ENCODE measurements at places on chromosomes 3 and 15. TPM values are rescaled to one million over a fixed set of nuclear protein-coding genes. Genes with fewer than 3 reads are reported as not detected.

DNA sequence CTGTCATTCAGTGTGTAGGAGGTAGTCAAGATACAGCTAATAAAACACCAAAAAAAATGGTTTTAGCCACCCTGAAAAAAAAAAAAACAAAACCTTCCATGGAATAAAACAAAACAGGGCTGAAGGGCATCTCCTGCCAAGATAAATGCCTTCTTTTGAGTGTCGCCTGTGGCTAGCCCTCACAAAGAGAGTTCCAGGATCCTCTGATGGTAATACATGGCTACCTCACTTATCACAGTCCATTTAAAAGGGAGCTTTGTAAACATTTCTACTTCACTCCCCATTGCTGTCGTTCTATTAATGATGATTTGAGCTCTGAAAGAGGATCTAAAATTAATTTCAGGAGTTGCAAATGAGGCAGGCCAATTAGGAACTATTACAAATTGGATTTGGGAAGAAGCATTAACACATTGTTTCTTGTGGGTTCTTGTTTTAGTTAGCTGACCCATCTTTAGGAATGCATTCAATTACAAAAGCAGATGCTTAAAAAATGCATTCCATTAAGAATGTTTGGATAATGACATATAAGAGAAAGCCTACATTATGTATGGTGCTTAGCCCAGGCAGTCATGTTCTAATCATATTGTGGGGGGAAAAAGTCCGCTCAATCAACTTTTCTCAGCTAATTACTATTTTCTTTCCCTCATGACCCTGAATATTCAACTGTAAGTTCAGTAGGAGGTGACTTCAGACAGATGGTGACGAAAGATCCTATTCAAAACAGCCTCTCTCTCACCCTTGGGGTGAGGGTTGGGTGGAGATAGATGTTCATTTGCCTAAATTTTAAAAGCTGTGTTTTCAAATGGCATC is 255.1 kb upstream of the WNT5A start:
- DNase-seq, result no peak

DNA sequence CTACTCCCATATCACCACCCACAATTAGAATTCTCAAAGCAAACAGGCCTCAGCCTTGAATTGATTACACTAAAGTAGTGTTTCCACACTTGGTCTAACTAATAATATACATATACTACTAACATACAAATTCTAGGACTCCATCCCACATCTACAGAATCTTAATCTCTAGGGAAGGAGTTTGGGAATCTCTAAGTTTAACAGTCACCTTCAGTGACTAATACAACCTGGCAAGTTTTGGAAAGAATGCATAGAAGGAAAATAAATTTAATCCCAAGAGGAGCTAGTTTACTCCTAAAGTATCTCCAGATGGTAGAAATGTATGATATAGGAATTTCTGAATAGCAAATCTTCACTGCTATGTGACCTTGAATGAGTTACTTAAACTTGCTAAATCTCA is 9.1 kb downstream of the CLPX start:
- no peak for DNase-seq

Gene SPINK8
- not detected for total RNA-seq

- DNase-seq, result no peak
Measured at GRCh38 chr15:59532770-59533379, 78.7 kb upstream of the GCNT3 start.

GRCh38 chr15:74978503-74978902 is 16.9 kb upstream of the SCAMP5 start:
- no peak for DNase-seq

- no peak for DNase-seq
Measured at GRCh38 chr3:127216415-127217261, 23.7 kb downstream of the PRR23E start.

Gene CHAC1
- 0.81 TPM for total RNA-seq

GRCh38 chr3:112579697-112580096 is 17.9 kb downstream of the SLC35A5 start:
- no peak for DNase-seq

- DNase-seq, result no peak
Measured at GRCh38 chr3:161796780-161797179, 300.2 kb downstream of the OTOL1 start.

Gene P2RY14
- total RNA-seq, result 3.9 TPM

DNA sequence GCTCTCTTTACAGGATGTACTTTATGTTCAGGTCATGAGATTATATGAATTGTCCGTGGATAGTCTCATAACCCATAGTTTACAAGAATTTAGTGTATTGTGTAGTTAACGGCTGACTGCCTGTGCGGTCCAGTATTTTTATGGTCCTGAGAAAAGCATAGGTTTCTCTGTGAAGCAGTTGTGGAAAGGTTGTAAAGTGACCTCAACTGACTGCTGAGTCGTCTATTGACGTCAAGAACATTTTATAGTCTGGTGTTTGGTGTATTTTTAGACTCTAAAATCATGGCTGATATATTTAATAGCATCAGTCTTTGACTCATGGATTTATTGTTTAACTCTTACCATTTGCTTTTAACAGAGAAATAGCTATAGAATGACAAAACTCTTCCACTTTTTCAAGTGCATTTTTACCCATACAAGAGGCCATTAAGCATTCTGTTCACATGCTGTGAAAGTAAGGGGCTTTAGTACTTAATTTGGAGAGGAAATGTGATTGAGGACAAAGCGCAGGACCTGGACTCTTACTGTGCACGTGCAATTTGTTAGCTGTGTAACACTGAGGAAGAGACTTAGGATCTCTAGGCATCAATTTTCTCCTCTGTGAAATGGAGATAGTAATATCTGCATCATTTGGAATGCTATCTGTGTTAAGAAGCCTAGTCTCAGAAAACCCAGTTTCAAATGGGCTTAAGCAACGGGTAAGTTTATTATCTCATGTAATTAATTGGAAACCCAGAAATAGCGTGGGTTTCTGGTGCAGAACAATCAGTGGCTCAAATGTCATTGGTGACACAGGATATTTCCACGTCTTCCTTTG is 240.8 kb downstream of the NFKBIZ start:
- no peak for DNase-seq

- DNase-seq, result no peak
Measured at GRCh38 chr3:66312039-66312438, 91.2 kb downstream of the SLC25A26 start.

- no peak for DNase-seq
Measured at GRCh38 chr15:61503383-61503969, 274.4 kb upstream of the RORA start.

Gene KPNA1
- total RNA-seq, result 71.7 TPM

- DNase-seq, result no peak
Measured at GRCh38 chr3:29854821-29855220, 574.0 kb downstream of the RBMS3 start.

- DNase-seq, result no peak
Measured at GRCh38 chr3:55189359-55189801, 261.5 kb upstream of the LRTM1 start.

Gene FANCD2
- 1.0 TPM for total RNA-seq

Gene STXBP5L
- not detected for total RNA-seq

DNA sequence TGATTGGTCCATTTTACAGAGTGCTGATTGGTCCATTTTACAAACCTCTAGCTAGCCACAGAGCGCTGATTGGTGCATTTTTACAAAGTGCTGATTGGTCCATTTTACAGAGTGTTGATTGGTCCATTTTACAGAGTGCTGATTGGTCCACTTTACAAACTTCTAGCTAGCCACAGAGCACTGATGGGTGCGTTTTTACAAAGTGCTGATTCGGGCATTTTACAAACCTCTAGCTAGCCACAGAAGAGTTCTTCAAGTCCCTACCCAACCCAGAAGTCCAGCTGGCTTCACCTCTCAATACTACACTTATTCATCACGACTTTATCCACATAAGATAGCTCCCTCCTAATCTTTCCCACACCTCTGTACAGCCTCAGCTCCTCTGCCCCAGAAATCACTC is 899.8 kb downstream of the TUSC7 start:
- no peak for DNase-seq

Gene TEX55
- not detected for total RNA-seq

GRCh38 chr3:58288011-58288728 is 17.9 kb upstream of the RPP14 start:
- DNase-seq, result no peak

DNA sequence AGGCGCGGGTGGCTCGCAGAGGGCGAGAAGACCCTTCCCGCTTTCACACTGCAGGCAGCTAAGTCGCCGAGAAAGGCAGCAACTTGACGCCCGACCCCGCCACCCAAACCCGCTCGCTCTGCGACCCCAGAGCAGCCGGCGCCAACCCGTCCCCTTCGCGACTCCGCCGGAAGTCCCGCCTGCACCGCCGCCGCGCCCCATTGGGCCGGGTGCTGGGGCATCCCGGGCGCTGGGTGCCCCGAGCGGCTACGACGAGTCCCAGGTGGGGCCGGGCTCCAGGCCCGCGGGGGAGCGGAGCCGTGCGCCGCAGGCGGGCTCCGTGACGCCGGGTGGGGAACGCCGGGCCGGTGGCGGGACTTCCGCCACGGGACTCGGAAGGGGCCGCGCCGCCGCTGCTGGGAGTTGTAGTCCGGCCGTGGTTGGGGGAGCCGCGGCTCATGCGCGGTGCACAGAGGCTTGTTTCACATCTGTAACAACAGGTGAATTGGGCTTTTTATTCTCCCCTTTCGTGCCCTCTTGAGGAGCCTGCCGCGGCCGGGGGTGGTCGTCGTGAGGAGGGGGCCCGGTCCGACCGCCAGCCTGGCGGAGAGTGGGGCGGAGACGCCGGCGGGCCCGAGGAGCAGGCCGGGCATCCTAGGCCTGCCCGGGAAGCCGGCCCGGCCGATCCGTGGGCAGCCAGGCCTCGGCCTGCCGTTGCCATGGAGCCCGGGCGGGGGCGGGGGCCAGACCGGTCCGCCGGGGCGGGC is at the start of gene DHX30:
TSS of gene DHX30 (plus strand) at position 405 of the 746 bp plus-strand sequence. CDS start 7,546 bp downstream, outside the sequence.
- DNase-seq, result peak; percentile 96

GRCh38 chr3:72889310-72890165 is 1.7 kb downstream of the GXYLT2 start:
- no peak for DNase-seq

Gene SNRPA1
- total RNA-seq, result 30.4 TPM

Gene GOLGA8J
- 0.16 TPM for total RNA-seq

- DNase-seq, result no peak
Measured at GRCh38 chr3:149152420-149152819, 23.0 kb downstream of the HPS3 start.

Gene IDH2
- total RNA-seq, result 1,173 TPM

Gene ALDH1L1
- 23.1 TPM for total RNA-seq

DNA sequence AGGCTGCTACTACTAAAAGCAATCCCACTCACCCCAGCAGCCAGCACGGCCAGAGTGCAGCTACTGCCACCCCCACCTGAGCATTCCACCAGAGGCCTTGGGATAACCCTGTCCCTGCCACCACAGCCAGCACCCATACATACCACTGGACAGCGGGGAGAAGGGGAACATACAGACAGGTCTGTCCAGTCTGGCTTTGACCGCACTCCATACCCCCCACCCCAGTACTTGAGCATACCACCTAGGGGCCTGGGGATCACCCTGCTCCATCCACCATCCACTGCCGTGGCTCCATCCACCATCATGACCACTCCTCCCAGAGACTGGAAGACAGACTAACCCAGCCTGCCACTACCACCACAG is 210.1 kb downstream of the ATP8B4 start:
- DNase-seq, result no peak

Gene STAC
- total RNA-seq, result 0.35 TPM

DNA sequence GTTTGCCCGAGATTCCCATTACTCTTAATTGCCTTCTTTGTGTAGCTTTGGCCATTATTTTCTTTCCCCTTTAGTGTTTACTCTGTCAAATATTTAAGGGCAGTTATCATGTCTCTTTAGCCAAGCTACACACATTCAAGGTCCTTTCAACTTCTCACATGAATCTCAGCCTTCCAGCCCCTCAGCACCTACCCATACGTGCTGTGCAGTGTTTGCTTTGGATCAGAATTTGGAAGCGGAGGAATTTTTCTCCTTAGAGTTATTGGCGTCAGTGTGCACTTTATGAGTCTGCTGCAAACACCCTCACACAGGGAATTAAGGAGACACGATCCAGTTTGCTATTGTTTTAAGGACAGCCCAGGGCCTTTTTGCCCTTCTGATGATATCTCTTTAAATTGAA is 231.6 kb downstream of the CACNA2D3 start:
- DNase-seq, result no peak

DNA sequence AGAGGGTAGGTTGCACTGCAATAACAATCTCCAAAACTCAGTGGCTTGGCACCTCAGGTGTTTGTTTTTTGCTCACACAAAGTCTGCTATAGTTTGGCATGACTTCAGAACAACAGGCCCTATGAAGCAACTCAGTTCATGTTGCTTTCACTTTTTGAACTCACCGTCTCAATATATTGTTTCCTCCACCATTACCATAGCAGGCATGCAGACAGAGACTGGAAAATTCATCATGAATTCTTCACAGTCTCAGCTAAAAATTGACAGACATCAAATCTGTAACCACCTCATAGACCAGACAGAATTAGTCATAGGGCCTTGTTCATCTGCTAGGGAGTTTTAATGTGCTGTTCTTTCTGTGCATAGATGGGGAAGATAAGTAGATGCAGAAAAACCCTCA is 161.4 kb upstream of the POU1F1 start:
- DNase-seq, result no peak

- no peak for DNase-seq
Measured at GRCh38 chr3:184637705-184638104, 74.2 kb downstream of the MAGEF1 start.

- no peak for DNase-seq
Measured at GRCh38 chr15:98881526-98882520, 125.8 kb downstream of the PGPEP1L start.

DNA sequence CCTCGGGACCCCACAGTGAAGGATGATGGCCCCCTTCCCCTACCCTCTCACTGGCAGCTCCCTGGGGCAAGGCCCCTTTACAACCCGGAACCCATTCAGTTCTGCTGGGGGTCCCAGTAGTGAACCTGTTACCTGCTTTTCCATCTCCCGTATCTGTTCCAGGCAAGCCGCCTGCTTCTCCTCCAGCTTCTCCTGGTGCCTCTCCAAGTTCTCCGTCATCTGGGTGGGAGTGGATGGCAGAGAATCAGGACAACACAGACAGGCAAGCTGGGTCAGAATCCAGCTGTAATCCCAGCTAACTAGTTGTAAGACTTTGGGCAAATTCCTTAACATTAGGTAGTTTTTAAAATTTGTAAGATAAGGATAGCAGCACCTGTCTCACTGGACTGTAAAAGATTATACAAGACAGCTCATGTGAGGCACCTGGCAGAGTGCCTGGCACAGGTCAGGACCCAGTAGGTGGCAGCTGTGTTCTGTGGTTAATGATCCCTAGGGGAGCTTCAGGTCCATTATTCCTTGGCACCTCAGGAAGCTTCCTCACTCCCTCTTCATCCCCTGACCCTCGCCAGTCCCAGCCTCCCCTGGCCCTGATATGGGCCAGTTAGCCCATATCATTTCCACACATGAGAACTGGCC is 6.4 kb upstream of the ANKRD63 start:
- peak; percentile 66 for DNase-seq

DNA sequence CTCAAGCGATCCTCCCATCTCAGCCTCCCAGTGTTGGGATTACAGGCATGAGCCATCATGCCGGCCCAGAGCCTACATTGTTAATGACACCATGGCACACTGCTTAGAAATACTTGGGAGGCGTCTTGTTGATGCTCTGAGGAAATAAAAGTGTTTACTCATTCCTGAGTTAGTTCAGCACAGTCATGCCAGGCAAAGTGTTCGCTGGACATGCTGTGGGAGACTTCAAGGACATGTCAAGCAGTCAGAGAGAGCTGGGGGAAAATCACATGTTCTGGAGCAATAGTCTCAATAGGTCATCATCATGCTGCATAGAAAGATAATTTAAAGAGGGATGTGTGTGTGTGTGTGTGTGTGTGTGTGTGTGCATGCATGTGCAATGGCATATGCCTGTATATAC is 37.5 kb downstream of the TTC23 start:
- no peak for DNase-seq

Gene SEC22A
- total RNA-seq, result 14.6 TPM

Gene THSD4
- total RNA-seq, result 73.1 TPM

Gene GXYLT2
- total RNA-seq, result 9.8 TPM
